ENCODE measurements at places on chromosomes 6 and 20.
A peak's percentile ranks its signal among the peaks of the same experiment; 100 is the strongest.

- peak; percentile 33 for DNase-seq
These were observed 101.5 kb upstream of the ISM1 start for GRCh38 chr20:13119583-13119982.

DNA sequence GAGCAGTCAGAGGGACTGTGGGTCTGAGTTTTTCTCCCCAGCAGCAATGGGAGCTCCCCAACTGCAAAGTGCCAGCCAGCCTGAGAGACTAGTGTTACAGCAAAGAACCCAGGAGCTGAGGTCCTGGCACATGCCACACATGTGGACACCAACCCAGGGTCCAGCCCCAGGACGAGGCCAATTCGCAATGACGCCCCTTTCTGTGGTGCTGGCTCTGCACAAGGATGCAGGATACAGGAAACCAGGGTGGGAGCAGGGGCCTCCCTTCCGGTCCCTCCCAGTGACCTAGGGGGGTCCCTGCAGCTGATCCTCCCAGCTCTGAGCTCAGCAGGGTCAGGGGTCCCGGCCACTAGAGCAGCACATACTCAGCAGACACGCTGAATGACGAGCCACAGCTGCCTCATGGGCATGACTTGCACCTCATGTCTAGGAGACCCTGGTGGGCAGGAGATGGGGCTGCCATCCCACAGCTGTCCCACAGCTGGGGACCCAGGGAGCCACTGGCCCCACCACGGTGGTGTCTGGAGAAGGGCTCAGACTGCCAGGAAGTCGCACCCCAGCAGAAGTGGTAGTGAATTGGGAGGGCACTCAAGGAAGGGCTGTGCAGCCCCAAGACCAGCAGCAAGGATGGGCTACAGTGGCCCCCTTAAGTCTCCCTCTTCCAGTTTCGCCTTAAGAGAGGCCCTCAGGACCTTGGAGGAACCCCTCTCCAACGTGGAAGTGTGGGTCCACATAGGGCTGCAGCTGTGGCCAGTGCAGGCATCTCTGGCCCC lies 3.6 kb downstream of the ARFRP1 start:
- DNase-seq: no peak

DNA sequence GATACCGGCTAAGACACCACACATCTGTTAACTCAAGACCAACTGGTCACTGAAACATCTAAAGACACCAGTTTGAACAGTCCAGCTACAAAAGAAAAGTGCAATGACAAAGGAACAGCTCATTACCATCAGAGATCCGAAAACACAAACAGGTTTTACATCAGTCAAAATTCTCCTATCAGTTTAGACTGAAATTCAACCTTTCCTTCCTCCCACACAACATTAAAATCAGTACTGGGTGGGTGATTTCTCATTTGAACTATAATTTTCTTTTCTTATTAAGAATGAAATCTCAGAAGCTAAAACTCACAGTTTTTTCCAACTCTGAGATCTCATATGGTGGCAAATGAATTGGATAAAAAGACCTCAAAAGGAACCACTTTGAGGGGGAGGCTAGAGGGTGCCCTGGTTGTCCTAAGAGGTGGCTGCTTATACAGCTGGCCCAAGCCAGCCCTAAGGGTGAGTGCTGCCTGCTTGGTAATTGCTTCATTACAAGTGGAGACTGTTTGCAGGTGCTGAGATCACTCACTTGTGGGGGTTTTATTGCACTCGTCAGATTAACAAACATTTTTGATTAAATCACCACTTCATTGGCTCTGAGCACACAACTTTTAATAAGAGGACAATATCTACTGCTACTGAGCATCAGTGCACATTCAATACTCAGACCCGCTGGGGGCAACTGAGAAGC lies 4.3 kb downstream of the CCDC167 start:
- DNase-seq: no peak

DNA sequence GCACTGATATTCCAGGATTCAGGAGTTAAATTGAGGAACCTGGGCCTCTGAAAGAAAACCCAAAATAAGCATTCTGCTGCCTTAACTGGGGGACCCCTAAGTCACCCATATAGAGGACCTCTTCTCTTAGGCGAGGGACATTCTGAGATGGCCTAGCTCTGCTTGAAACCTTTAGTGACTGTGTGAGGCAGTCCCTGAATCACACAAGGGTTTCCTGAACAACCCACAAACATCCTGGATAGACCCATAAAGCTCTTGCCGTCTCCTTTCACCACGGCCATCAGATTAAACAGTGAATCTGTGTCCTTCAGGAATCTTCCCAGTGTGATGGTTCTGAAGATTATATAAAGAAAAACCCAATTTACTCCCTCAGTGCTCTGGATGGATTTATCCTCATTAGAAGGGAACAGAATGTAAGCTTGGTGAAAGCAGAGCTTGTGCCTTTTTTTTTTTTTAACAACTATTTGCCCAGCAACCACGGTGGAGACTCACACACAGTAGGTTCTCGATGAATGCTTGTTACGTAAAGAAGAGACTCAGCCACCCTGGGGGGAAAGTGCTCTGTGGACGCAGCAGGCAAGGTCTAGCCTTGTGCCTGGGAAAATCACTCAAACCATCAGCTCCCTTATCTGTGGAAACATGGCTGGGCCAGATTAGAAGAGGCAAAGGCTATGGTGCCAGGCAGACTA lies 39.1 kb upstream of the SIRPG start:
- DNase-seq: no peak

All from MV-4-11 (cell line).